ENCODE measurements at places on chromosomes 2 and 18.

GRCh38 chr2:14761118-14761517 lies 128.6 kb downstream of the LRATD1 start:
- no peak for DNase-seq

DNA sequence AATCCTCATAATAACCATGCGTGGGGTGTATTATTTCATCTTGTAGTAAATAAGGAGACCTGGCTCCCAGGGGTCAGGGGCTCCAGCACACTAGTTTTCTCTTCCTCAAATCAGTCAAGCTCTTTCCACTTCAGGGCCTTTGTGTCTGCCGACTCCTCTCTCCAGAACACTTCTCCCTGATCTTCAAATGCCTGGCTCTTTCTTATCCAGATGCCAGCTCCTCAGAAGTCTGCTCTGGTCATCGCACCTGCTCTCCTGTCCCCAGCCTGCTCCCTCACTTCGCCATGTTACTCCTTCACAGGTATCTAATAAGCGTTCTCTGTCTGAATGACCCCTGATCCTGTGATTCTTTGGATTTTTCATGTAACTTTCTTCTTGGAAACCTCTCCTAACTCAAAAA lies 62.0 kb downstream of the GYPC start:
- DNase-seq = no peak

- DNase-seq = no peak
Measured at GRCh38 chr2:27493948-27494283, 1.1 kb downstream of the FNDC4 start.

- no peak for DNase-seq
Measured at GRCh38 chr2:61995065-61995464, 89.6 kb downstream of the COMMD1 start.

DNA sequence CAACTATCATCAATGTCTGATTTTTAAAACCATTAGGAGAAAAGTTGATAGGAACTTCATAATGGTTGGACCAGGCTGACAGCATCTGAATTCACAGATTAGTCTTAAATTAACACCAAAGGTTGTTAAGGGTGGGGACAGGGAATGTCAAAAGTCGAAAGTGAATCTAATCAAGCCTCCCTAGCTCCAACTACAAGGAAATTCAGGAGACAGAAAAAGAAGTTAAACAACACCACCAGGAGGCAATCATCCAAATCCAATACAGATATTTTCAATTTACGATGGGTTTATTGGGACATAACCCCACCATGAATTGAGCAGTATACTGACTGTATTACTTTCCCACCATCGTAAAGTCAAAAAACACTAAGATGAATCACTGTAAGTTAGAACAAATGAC lies 32.8 kb downstream of the ATF2 start:
- no peak for DNase-seq

DNA sequence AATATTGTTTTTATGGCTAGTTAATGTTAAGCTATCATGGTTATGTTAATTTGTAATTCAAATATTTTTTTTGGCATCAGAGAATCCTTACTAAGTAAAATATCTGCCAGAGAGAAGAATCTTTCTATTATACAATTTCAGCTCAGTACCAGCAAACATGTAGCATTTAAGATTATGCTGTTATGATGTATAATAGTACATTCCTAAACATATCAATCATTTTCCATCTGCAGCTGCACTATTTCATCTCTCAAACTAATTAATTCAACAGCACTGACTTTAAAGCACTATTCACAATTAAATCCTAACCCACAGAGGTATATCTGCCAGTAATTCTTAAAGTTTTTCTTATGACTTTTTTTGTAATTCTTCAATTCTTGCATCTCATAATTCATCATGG lies 250.6 kb downstream of the CD226 start:
- DNase-seq = no peak

GRCh38 chr2:41610501-41611190 lies 437.2 kb upstream of the PKDCC start:
- DNase-seq = no peak

DNA sequence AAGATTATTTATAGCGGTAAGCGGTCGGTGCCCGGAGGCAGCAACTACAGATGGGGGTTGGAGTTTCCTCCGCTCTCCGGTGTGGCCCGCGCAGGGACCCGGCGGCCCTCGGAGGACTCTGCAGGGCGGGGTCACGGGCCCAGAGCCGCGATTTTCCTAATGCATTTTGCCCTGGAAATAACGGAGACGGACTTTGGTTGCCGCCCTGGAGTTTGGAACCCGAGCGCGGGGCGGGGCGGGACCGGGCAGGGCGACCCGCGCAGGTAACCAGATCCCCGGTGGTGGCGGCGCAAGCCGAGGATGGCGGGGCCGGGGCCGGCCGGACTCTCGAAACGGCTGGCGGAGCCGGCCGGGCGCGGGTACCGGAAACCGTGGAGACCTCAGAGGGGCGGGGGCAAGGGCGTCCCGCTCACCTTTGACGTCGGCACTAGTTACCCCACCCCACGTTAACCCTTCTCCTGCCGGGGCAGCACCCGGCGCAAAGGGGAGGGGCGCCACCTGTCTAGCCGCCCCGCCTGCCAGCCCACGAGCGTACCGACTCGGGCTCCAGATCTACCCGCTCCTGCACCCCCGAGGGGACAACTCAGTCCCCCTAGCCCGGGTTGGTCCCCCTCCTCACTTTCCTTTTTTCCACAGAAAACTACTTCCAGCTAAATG lies 2.9 kb downstream of the CYP26B1 start:
- DNase-seq = peak; percentile 80

DNA sequence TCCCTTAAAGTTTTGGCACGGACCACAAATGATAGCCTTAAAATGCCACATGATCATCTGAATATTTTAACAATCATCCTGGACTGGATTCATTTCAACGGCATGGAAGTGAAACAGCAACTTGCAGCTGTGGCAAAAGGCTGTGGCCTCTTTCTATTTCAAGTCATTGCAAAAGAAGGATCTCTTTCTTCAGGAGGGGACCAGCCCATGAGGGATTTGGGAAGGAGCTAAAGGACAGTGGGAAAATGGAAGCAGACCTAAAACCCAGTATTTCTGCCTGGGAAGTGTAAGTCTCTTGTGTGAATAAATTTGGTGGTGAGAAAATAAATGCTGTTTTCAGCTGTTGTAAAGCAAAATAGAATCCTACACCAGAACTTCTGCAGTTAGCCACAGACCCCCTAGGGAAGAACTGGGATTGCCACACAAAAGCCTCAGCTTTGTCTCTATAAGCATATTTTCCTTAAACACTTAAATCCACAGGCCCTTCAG lies 107.3 kb upstream of the ZFP36L2 start:
- no peak for DNase-seq

- DNase-seq = no peak
Measured at GRCh38 chr2:191846515-191847476, at the start of gene CAVIN2. Gene CAVIN2 (minus strand): TSS chr2:191847088. CDS start chr2:191846925, 163 bp downstream.

DNA sequence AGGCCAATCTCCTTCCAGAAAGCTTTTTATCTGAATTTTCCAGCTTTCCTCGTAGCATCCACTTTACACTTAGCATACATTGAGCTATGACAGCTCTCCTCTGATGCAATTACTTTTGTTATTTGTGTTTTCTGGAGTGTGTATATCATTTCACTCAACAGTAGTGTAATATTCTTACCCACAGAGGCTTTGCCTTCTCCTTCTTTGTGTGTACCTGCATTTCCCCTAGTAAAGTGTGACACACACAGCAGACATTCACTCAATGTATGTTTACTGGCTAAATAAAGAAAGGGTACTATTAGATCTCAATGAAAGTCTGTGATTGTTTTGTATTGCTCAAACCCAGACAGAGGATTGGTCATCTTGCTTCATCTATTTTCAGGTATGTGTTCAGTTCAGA lies 193.7 kb upstream of the MEX3C start:
- no peak for DNase-seq

DNA sequence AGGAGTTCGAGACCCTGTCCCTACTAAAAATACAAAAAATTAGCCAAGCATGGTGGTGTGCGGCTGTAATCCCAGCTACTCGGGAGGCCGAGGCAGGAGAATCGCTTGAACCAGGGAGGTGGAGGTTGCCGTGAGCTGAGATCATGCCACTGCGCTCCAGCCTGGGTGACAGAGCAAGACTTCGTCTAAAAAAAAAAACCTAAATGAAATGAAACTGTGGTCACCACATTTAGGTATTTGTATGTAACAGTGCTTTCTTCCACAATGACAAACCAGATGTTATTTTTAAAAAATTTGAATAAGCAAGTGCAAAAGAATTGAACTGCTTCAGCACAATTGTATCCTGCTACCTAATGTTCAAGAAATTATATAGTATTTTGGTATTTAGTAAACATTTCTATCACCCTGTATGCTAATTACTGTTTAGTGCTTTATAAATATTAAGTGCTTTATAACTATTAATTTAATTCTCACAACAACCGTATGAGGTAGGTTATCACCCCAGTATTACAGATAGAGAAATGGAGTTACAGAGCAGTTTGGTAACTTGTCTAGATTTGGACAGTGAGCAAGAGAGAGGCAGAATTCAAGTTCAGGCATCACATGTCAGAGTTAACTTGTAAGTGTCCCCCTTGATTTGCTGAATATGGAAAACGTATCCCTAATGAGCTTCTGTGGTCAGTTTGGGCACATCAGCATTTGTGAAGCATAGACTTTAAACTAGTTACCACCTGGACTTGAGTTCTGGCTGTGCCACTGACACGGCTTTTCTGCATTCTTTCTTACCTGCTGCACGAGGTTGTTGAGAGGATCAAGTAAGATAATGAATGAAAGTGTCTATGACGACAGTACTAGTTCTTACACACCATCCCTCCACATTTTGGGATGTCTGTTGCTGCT lies 14.4 kb downstream of the PHLPP1 start:
- no peak for DNase-seq

DNA sequence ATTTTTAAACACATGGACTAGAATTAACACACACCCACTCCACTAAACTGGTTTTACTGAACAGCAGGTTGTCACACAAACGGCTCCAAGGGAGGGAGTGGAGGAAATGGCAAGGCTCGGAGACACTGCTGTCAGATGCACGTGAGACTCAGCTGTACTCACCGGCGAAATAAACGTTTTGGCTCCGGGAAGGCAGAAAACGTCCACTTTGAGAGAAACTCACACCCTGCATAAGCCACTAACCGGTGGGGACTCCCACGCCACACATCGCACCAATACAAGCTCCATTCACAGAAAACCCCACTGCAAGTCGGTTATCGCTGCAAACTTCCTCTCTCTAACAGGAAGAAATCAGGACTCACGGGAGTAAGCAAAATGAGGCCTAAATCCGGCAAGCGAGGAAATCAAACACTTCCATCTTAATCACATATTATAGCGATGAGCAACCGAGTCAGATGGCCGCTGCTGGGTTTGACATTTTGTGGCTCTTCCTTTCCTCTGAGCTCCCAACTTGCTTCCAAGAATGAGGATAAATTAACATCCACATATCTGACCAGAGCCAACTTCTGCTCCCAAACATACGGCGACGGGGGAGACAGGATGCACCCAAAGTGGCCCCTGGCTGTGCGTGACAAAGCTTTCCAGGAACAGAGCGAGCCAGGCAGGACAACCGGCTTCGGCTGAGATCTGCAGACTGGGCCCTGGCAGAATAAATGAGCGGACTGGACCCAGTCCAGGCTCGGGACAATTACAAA lies 63.5 kb downstream of the HDAC4 start:
- no peak for DNase-seq

DNA sequence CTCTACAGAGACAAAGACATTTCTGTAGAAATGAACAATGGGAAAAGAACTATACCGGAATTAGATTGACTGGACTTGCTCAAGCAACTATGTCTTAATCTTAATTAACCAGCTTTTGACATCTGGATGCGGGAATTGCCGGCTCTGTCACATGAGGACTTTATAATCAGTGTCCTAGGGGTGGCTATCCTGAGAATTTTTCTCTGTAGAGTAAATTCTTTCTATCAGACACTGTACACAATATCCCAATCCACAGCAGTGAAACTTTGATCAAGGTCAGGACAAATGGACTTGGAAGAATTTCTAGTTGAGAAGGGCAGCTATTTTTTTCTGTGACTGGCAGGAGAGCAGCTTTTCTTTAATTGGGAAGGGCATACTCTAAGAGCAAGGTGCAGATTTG lies 322.1 kb downstream of the HRH4 start:
- no peak for DNase-seq

DNA sequence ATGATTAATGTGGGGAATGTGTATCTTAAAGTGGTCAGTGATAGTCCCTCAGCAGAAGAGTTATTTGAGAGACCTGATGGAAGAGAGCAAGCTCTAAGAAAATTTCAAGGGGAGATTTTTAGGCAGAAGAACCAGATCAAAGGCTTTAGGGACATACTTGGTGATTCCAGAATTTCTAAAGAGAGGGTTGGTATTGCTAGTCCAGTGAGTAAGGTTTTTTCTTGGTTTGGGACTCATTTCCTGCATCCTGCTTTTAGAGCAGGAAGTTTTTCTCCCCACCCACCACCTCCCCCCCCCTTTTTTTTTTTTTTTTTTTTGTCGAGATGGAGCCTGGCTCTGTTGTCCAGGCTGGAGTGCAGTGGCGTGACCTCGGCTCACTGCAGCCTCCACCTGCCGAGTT lies 42.7 kb upstream of the DYSF start:
- DNase-seq = no peak

- DNase-seq = no peak
Measured at GRCh38 chr18:41939326-41939725, 15.7 kb upstream of the PIK3C3 start.

- peak; percentile 84 for DNase-seq
Measured at GRCh38 chr2:42859006-42859552, 66.7 kb upstream of the HAAO start.

DNA sequence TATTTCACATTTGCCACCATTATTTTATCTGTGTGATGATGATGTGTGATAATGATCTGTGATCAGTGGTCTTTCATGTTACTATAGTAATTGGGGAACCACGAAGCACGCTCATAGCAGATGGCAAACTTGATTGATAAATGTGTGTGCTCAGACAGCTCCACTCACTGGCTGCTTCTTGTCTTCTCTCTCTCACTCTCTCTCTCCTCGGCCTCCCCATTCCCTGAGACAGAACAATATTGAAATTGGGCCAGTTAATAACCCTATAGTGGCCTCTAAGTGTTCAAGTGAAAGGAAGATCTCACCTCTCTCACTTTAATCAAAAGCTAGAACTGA lies 60.7 kb upstream of the RAPGEF4 start:
- DNase-seq = no peak

DNA sequence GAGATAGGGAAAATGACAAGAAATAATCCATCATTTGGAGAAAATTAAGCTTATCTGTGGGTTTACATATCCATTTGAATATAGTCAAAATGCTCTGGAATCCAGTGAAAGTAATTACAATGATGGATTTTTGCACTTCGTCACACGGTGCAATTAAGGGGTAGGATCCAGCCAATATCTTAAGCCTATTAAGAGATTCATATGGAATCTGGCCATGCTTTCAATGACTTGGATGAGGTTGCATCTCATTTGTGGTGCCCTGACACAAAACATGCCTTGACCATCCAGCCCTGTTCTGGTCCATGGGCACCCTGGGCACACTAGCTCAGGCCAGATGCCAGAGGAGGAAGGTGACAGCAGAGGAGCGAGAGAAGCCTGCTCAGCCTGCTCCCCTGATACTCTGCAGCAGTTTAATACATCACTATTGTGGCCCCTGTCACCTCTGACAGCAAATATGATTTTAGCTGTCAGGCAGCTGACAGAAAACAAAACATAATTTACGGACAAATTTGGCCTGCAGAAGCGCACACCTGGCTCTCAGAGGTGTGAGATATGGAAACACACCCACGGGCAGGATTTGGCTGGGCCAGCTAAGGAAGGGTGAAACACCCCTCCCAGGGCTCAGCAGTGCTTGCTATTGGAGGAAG lies 94.1 kb upstream of the ST8SIA3 start:
- no peak for DNase-seq

All from type B pancreatic cell (in vitro differentiated cells).